ENCODE measurements at places on chromosomes 16 and 17.
A peak's percentile ranks its signal among the peaks of the same experiment; 100 is the strongest.

DNA sequence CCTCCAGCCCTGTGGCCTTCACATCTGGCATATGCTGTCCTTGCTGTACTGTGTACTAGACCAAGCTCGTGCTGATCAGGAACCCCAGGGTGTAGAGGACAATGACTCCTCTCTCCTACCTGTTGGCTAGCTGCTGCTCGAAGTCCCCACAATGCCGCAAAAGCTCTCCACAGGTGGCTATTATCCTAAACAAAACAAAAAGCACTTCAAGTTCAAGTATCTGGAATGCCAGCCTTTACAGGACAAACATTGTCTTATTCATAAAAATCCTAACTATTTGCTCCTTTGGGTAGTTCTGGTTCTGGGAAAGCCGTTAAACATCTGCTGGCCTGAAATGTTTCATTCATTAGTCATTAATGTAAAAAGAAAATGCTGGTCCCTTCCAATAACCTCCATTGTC, 42.8 kb downstream of the COG7 start:
- DNase-seq: no peak

GRCh38 chr17:32523827-32524552, 37.2 kb downstream of the CDK5R1 start:
- DNase-seq: no peak

GRCh38 chr17:81333616-81334368, 38.7 kb upstream of the SLC38A10 start:
- DNase-seq: no peak

GRCh38 chr16:55370762-55371482, 46.9 kb downstream of the IRX6 start:
- DNase-seq: peak; percentile 82

- no peak for DNase-seq
Observed at GRCh38 chr17:59151006-59151405, 4.0 kb downstream of the SKA2 start.

DNA sequence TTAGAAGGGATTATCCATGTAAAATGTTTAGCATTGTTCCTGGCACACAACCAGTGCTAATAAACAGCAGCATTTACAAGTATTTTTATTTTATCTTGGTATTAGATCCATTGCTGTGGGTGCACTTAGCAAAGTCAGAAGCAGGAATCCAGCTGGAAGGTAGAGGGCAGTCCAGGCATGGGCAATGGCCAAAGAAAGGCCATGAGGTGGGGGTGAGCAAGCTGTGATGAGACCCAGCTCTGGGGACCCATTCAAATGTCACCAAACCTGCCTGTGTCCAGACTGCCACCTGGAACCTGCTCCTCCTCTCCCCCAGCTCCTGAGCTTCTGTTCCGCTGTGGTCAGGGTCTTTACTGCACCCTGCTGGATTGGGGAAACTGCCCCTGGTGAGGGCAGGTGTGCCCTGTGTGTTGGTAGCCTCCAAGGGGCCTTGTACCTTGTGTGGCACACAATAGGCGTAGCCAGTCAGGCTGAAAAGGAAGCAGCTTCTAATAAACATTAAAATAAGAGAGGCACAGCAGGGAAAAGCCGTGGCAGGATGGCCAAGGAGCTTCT, 118.0 kb upstream of the CRHR1 start:
- DNase-seq: no peak

DNA sequence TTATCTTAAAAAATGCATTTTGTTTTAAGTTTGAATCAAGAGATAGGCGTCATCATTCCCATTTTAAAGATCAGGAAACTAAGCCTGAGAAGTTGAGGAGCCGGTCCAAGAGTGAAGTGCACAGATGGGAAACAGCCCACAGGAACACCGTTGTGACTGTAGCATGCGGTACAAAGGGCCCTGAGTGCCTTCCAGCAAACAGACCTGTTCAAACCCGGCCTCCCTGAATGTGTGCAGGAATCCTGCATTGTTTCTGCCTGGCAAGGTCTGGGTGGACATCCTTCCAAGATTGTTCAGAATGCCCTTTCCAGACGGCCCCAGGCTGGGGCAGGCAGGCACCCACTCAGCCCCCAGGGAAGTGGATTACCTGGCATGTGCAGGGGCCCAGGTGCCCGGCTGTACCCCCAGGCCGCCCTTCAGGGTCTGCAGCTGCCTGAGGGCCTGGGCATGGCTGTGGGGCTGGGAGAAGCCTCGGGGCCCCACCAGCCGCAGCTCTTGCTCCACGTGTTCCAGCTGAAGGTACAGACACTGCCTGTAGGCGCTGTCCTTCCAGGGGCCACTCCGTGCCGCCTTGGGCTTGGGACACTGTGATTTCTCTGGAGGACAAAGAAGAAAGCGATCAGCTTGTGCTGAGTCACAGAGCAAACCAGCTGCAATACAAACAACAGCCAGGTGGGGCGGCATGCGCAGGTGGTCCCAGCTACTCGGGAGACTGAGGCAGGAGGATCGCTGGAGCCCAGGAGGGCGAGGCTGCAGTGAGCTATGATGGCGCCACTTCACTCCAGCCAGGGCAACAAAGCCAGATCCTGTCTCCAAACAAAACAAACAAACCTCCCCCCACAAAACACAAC, 45.0 kb upstream of the GCSH start:
- DNase-seq: no peak

- DNase-seq: peak; percentile 65
Observed at GRCh38 chr17:50221864-50222545, 20.6 kb upstream of the COL1A1 start.

GRCh38 chr17:74524653-74525464, 6.4 kb downstream of the CD300LB start:
- no peak for DNase-seq

- no peak for DNase-seq
Observed at GRCh38 chr17:20206068-20206467, 196.9 kb downstream of the SPECC1 start.

GRCh38 chr17:36118477-36119353, 15.1 kb downstream of the CCL4 start:
- DNase-seq: no peak

- peak; percentile 57 for DNase-seq
Observed at GRCh38 chr17:79192503-79193351, 118.1 kb downstream of the ENGASE start.

Data from Right ventricle myocardium superior (tissue), 1 donor.